ENCODE measurements at places on chromosomes 13 and 19.
A peak's percentile ranks its signal among the peaks of the same experiment; 100 is the strongest.

DNA sequence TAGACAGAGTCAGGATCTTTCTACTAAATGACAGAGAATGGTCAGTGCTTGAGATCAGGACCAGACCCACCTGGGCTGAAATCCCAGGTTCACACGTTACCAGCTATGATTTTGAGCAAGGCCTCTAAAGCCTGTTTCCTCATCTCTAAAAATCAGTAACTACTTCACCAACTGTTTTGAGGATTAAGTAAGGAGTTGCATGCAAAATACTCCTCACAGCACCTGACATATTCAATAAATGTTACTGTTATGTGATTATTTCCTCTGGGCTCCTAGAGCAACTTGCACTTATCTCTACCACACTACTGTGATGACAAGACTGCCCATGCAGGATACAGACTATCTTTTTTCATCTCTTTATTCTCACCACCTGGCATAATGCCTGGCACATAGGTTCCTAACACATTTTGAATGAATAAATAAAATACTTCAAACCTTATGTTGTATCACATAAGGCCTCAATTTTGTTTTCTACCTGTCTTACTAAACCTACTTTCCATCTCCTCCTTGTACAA, 1.8 kb downstream of the KATNAL1 start:
- DNase-seq: no peak

GRCh38 chr13:39341251-39341650, 261.7 kb downstream of the LHFPL6 start:
- DNase-seq: peak; percentile 5

DNA sequence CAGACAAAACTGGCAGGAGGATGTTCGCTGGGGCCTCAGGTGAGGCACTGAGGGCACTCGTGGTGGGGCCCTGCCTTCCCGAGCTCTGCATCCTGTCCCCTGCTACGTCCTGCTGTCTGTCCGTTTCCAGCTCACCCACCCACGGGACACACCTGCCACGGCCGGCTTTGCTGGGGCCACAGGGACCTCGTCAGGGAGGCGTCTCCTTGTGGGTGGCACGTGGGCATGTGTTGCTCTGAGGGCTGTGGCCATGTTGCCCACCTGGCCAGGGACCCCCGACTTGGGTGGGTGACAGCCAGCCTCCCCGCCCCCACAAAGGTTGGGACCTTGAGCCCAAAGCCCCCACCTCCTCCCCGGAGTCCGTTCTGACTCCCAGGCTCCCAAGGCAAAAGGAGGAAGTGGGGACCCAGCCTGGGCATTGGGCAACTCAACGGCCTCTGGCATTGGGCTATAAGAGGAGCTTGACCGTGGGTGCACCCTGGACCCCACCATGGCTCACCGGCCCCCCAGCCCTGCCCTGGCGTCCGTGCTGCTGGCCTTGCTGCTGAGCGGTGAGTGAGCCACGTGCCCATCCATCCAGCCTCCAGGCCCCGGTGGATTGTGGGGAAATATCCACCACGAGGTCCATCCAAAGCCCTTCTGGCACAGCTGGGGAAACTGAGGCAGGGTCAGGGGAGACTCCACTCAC, at the start of gene PRTN3:
PRTN3 (plus strand) TSS at position 481 of the 688 bp plus-strand sequence; CDS start at position 491, 10 bp downstream.
- no peak for DNase-seq

GRCh38 chr13:109521719-109522118, 264.7 kb downstream of the IRS2 start:
- DNase-seq: no peak

- DNase-seq: no peak
Observed at GRCh38 chr19:43934055-43934984, 762 bp downstream of the ZNF45 start.

- no peak for DNase-seq
Observed at GRCh38 chr13:37303606-37304005, 198.1 kb upstream of the CSNK1A1L start.

GRCh38 chr13:31853643-31854326, 114.5 kb downstream of the RXFP2 start:
- DNase-seq: peak; percentile 12

DNA sequence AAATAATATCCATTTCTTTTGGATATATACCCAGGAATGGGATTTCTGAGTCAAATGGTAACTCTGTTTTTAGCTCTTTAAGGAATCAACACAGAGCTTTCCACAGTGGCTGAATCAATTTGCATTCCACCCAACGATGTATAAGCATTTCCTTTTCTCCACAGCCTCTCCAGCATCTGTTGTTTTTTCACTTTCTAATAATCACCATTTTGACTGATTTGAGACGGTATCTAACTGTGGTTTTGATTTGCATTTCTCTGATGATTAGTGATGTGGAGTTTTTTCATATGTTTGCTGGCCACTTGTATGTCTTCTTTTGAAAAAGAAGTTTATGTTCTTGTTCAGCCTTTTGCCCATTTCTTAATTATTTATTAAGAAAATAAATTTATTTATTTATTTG, 352.2 kb upstream of the OBI1 start:
- no peak for DNase-seq

DNA sequence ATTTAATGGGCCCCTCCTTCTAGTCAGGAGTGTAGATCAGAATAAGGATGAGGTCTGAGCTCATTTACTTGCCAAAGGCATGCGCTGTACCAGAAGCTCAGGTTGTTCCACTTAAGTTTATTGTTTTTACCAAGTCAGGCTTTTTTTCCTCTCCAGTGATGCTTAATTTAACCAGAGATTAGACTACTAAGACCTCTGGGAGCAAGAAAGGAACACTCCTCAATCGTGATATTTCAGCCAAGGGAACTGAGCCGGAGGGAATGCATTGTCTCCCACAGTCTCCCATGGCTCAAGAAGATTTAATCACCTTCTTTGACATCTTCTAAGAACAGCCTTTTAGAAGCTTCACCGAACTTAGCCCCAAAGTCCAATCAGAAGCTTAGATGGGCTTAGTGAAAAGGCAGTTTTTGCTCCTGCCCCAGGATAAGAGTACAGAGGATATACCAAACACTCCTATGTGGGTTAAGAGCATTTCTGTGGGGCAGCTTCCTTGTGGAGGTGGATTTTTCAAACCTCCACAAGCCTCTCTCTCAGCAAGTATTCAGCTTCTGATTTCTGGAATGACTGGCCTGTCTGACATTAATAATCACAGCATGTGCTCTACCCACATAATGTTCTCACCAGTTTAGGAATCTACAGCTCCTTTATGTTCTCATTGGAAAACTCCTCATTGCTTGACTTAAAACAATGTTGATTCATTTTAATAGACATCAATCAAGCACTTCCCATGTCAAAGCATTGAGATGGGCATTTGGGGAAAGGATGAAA, 322.7 kb downstream of the SUCLA2 start:
- DNase-seq: no peak

DNA sequence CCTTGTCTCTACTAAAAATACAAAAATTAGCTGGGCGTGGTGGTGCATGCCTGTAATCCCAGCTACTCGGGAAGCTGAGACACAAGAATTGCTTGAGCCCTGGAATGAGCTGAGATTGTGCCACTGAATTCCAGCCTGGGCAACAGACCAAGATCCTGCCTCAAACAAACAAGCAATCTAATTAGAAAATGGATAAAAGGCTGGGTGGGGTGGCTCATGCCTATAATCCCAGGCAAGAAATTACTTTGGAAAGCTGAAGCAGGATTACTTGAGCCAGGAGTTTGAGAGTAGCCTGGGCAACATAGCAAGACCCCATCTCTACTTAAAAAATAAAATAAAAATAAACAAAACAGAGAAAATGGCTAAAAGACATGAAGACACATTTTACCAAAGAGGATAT, 77.0 kb downstream of the CAB39L start:
- no peak for DNase-seq

GRCh38 chr13:109945206-109945960, 159.0 kb upstream of the IRS2 start:
- DNase-seq: no peak

DNA sequence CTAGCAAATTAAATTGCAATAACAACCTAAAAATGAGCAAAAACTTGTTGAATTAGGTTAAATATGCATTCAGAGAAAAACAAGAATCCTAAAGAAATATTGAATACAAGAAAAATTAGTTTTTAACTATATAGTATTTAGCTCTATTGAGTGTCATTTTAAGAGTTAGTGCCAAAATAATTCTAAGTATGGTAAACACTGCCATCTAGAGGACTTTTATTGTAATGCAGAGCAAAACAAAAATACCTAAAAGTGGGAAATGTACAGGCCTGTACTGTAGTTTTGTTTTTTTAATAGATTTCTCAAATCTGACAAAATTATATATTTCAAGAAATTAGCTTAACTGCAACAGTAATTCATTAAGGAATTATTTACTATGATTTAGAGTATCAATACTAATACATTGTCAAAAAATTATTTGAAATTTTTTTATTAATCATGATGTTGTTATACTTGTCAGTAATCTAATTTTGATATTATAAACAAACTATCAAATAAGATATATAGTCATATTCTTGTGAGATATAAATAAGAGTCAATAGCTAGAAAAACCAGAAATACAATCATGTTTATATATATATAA, 8.2 kb upstream of the PCDH9 start:
- peak; percentile 34 for DNase-seq

Data from NCI-H2081 (cell line).